Right ventricle myocardium superior (tissue), 1 donor: ENCODE measurements at places on chromosomes 11 and 22. TPM values are rescaled to one million over a fixed set of nuclear protein-coding genes. Genes with fewer than 3 reads are reported as not detected.

OR51B5 gene
- not detected for total RNA-seq

PATE2 gene
- not detected for total RNA-seq

TPST2 gene
- 30.1 TPM for total RNA-seq

FDXACB1 gene
- total RNA-seq, result 0.86 TPM

C22orf23 gene
- 0.30 TPM for total RNA-seq

MTCH2 gene
- total RNA-seq, result 111 TPM

GRCh38 chr22:19959043-19959586 lies 17.5 kb upstream of the TXNRD2 start:
- peak; percentile 89 for DNase-seq

DNA sequence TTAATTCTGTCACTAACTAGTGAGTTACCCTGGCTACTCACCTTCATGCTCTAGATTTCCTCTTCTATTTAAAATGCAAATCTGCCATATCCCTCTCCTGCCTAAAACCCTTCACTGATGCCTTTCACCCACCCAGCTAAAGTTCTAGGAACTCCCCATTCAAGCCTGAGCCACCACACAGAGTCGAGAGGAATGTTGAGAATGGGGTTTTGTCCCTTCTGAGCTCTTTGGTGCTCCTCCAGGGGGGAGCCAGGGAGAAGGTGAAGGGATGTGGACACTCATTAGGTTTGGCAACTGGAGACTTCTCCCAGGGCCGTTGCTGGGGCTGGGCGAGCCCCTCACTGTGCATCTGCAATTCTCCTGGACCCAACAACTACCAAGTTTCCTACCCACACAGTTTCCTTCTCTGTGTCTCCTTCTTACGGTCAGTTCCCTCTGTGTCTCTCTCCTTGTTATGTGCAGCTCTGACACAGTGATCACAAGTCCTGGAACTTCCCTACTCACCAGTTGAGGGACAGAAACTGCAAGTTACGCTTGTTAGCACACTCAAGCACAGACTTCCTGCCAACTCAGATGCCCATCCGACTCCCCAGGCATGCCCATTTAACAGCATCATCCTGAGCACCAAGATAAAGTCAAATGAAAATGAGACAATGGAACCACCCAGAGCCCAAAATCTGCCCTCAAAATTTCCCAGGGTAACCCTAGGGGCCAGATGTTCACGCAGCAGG lies 6.5 kb upstream of the IL10RA start:
- no peak for DNase-seq

DNA sequence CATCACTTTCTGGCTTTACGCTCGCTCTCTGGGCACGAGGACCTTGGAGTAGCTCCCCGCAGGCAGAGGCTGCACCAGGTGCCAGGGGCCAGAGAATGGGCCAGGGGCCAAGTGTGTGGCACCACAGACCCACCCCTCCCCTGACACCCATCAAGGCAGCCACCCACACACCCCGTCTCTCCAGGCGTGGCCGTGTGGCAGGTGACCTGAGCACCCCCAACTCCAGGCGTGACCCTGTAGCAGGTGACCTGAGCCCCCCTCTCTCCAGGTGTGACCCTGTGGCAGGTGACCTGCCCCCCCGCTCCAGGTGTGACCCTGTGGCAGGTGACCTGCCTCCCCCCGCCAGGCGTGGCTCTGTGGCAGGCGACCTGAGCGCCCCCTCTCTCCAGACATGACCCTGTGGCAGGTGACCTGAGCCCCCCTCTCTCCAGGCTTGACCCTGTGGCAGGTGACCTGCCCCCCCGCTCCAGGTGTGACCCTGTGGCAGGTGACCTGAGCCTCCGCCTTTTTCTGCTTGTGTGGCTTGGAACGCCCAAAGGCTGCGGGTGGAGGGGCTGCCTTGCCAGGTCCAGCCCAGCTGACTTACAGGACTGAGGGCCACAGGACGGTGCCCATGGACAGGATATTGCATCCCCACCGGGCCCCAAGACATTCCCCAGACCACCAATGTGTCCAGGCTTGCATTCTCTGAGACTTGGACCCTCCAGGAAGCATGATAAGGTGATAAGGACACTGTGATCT lies 667.2 kb downstream of the BRD1 start:
- no peak for DNase-seq
